ENCODE measurements at places on chromosomes 3 and 15. TPM values are rescaled to one million over a fixed set of nuclear protein-coding genes. Genes with fewer than 3 reads are reported as not detected.

The SLC51B gene
- not detected for total RNA-seq

The CLEC3B gene
- 2.4 TPM for total RNA-seq

The CHRFAM7A gene
- not detected for total RNA-seq

The C3orf22 gene
- not detected for total RNA-seq

The IQCH gene
- 7.0 TPM for total RNA-seq

The NPAP1 gene
- total RNA-seq: not detected

The CPNE9 gene
- not detected for total RNA-seq

The MRPS11 gene
- total RNA-seq: 99.8 TPM
